ENCODE measurements at places on chromosomes 3 and 15. TPM values are rescaled to one million over a fixed set of nuclear protein-coding genes. Genes with fewer than 3 reads are reported as not detected.

The MUSTN1 gene
- 0.38 TPM for polyA plus RNA-seq

The PEX11A gene
- polyA plus RNA-seq = 24.4 TPM

DNA sequence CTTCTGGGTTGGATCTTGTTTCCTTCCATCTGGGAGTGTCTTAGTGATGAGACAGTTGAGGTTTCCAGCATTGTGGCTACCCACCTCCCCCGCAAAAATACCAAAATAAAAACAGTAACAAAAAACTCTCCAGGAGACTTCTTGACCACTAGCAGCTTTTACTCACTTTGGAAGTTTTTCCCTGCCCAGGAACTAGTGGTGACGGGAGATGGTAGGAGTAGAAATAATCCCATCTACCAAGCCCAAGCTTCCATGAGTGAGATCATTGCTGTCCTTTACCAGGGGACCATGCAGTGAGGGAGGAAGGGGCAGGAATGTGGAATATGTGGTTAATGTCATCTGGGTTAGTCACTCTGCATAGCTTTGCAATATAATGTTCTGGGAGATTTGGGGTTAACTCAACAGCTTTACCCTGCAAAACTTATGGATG is 187.7 kb downstream of the ITPR1 start:
- DNase-seq = no peak

DNA sequence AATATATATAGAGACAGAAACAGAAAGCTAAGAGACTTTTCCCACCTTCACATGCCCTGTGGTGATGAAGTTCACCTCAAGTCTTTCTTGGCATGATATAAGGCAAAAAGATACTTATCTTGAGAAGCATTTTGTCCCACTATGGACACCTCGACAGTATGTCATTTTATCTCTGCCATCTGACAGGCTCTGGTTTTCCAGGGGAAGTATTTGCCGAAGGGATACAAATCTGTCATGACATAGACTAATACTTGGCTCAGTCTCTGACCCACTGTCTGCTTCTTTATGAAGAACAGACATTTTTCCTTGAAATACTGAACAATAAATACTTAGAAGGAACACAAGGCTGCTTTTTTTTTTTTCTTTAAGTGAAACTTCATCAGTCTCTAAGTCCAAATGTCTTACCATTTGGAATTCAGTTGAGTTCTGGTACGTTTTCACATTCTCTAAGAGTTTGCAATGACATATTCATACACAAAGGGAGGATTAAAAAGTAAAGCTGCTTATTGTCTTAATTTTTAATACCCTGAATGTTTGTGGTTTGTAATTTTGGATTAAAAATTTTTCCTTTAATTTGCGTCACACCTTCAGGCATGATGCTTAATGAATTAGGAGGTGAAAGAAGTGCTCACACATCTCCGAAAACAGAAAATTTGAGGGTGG is 87.8 kb upstream of the LMOD3 start:
- DNase-seq = no peak

DNA sequence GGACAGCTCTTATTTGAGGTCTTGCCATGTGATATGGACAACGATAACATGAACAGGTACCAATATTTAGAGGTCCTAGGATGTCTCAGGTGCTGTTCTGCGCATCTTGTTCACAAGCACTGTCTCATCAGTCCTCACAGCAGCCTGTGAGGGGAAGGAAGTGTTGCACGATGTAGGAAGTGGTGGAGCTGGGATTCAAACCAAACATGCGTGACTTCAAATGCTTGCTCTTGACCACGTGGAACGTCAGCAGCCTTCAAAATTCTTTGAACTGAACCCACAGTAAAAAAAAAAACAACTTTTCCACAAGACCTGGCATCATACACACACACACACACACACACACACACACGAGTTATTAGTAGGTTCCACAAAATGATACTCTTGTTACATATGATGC is 153.4 kb upstream of the SMAD3 start:
- DNase-seq = no peak

GRCh38 chr3:191345334-191345733 is 15.0 kb upstream of the UTS2B start:
- DNase-seq = no peak

DNA sequence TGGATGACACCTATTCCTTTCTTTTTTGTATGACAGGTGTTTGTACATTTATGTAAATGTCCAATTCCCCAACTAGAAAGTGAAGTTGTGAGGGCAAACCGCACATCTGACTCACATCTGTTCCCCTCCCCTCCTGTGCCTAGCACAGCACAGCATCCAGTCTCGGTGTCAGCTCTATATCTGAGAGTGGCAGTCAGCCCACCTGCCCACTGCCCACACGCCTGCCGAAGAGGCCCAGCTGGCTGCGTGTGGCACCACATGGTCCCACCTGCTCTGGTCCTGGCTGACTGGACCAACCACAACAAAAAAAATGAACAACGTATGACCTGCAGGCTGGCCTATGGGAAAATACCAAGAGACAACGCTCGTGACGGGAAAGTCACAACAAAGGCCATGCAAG is 62.8 kb downstream of the XXYLT1 start:
- DNase-seq = no peak

DNA sequence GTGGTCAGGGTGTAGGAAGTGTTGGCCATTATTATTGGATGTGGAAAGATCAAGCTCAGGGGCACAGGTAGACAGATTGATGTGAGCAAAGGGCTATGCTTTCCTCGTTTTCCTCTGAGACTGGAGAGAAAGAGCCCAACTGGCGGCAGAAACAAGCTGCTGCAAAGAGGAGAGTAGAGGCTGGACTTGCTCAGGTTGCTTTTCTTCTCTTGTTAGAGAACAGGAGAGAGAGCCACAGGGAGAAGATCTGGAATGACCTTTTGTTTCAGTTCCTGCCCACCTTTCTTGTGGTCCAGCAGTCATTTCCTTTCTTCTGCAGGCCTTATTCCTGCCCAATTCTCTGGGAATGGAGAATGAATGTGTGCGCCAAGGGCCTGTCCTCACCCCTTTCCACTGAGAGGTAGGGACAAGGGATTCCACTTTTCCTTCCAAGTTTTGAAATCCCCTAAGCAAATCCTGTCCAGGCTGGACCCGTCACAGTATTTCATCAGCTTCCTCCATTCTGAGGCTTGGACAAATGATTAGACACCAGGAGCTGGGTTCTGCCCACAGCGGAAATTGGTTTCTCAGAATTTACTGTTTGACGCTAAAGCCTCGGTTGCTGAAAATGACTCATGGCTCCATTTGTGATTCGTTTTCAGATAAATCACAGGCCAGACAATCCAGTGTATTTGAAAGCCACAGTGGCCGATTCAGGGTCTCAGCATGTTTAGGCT is 16.1 kb downstream of the ZNF80 start:
- DNase-seq = no peak

- no peak for DNase-seq
These were observed 3.3 kb upstream of the DCP1A start for GRCh38 chr3:53350652-53351051.

Data from left kidney (tissue), 8 donors.